Aorta (tissue), 5 donors: ENCODE measurements at places on chromosomes 3 and 15. TPM values are rescaled to one million over a fixed set of nuclear protein-coding genes. Genes with fewer than 3 reads are reported as not detected.

Gene CD86
- total RNA-seq: 11.9 TPM

Gene ARL14
- not detected for total RNA-seq

Gene C3orf70
- 20.4 TPM for total RNA-seq

Gene RYK
- total RNA-seq: 73.5 TPM

Gene CHDH
- total RNA-seq: 1.1 TPM

Gene GFM1
- 39.3 TPM for total RNA-seq

Gene P2RY1
- 3.1 TPM for total RNA-seq

Gene SLC33A1
- total RNA-seq: 28.5 TPM

Gene ZDHHC23
- total RNA-seq: 12.7 TPM

Gene SPINK8
- total RNA-seq: not detected

Gene TERC
- total RNA-seq: not detected

Gene PLSCR5
- not detected for total RNA-seq

Gene GPR160
- total RNA-seq: 2.8 TPM

Gene EPHA3
- 19.3 TPM for total RNA-seq

Gene PTX3
- 68.2 TPM for total RNA-seq

Gene BOC
- total RNA-seq: 45.1 TPM

Gene CPNE9
- not detected for total RNA-seq

Gene OCA2
- 3.0 TPM for total RNA-seq

Gene TGM5
- total RNA-seq: not detected

Gene GOLGA8N
- total RNA-seq: 38.9 TPM
